Ascending aorta (tissue), 2 donors: ENCODE measurements at places on chromosomes 13 and 19.

DNA sequence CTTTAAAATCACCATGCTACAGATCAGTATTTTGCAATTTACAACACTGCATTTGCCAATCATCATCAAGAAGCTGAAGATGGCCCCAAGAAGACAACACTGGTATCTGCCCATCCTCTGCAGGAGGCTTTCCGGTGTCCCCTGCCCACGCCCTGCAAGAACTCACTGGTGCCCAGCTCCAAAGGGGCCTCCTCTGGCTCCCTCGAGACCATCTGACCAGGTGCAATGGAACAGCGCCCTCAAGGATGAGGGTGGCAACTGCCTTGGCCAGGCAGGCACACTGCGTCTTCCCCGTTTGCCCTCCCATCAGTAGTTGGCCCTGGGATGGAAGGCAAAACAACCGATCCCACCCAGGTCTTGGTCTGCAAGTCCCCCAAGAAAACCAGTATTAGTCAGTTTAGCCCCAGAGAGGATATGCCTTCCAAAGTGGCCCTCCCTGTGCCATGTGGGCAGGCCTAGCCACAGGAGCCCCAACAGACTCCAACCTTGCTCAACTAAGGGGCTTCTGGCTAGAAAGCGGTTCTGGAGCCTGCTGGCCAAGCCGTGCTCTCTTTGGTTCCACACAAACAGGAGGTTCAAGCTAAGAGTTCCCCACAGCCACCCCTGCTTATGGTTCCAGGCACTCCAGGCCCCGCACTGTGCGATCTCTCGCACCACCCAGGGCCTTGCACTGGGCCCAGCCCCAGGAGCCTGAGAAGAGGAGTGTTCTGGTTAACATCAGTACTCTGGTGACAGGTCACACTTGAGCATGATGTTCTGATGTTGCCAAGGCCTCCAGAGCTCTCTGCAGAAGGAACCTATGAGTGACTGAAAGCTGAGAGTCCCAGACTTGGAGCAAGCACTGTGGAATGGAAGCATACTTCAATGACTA is 4.7 kb downstream of the PCID2 start:
- no peak for DNase-seq

GRCh38 chr13:19978831-19979437 is 20.4 kb downstream of the ZMYM2 start:
- no peak for DNase-seq

DNA sequence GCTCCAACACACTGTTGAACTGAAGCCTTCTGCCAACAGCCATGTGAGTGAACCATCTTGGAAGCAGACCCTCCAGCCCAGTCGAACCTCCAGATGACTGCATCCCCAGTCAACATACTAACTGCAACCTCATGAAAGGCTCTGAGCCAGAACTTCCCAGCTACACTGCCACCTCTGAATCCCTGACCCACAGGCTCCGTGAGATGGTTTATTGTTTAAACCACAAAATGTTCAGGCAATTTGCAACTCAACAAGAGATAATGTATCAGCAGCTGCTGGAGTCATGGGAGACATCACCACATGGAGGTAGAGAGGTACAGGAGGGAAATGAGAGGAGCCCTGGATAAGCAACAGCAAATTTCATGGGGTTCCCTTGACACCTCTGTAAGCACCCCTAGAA is 266.4 kb upstream of the NBEA start:
- DNase-seq = no peak

DNA sequence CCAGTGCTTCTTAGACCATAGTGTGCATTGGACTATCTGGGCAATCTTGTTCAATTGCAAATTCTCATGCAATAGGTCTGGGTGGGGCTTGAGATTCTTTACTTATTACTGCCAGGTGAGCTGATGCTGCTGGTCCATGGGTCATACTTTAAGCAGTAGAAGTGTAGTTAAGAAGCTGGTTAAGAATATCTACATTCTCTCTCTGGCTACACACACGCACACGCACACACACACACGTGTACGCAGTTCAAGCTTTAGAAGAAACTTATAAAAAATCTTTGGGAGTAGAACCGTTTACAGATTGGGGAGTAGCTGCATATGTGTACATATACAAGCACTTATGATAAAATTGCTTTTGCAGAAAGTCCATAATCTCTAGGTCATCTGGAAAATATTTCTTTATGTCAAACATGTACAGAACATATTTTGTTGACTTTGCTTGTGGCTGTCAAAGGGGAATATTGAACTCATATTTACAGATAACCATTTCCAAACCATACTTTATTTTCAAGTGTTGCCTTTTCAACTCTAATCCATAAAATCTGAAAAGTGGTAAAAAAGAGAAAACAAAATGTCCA is 99.7 kb downstream of the GPC6 start:
- no peak for DNase-seq

- no peak for DNase-seq
Observed at GRCh38 chr19:2294687-2295335, 12.8 kb upstream of the PEAK3 start.

GRCh38 chr13:33127009-33127551 is 110.9 kb downstream of the KL start:
- DNase-seq = peak; percentile 77

- no peak for DNase-seq
Observed at GRCh38 chr19:14048443-14049153, 13.3 kb downstream of the PALM3 start.

DNA sequence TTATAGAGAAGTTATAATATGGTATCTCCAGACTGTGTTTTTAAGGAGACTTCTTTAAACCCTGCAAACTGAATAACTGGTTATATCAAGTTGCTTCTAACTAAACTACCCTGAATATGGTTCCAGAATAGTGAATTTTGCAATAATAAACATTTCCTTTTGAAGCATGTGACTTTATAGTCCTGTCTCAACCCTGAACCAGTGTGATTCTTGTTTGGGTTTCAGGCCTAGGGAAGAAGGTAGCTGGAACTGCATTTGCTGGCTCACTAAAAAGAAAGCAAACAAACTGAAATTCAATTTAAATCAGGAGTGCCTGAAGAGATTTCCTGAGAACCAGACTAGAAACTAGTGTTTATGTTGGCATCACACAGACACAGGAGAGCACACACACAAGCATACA is 4.9 kb downstream of the ARHGEF7 start:
- DNase-seq = no peak

DNA sequence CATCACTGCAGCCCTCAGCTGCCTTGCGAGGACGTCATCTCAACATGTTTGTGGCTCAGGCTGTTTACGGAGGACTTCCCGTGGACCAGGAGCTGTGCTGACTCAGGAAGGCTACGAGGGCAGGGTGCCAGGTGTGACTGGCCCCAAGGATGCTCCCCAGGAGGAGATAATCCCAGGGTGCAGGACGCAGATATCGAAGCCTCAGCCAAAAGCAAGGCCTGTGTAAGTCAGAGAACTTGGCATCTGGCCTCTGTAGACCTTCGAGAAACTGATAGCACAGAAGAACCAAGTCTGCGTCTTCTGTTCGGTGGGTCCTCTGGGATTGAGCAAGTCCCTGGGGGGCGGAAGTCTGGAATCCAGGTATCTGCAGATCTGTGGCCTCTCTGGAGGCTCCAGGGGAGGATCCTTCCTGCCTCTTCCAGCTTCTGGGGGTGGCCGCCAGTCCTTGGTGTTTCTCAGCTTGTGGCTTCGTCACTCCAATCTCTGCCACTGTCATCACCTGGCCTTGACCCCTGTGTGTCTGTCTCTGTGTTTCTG is 2.6 kb upstream of the DOHH start:
- DNase-seq = no peak

DNA sequence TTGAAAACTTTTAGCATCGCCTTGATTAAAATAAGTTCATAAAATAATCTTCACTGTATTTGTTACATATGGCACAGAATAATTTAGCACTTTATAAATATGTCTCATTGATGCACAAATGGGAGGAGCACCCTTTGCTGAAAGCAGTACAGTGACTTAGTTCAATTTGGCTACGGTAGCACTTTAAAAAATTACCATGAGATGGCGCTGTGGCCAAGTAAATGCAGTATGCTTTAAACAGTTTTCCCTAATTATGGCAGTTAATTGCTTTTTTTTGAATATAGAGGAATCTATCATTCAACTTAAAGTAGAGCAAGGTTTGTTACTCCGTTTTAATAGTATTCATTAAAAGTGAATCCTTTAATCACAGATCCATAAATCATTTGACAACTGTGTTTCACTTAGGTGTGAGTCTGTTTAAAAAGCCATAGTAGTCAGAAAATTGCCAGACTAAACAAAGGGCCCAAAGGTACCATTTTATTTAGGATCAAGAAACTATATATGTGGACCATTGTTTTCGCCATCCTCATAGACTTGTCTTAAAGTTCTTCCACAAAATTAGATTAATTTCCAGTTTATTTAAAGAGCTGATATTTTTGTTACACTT is 34.7 kb upstream of the ESD start:
- DNase-seq = peak; percentile 64

GRCh38 chr13:35092751-35093150 is 150.7 kb downstream of the NBEA start:
- DNase-seq = no peak

DNA sequence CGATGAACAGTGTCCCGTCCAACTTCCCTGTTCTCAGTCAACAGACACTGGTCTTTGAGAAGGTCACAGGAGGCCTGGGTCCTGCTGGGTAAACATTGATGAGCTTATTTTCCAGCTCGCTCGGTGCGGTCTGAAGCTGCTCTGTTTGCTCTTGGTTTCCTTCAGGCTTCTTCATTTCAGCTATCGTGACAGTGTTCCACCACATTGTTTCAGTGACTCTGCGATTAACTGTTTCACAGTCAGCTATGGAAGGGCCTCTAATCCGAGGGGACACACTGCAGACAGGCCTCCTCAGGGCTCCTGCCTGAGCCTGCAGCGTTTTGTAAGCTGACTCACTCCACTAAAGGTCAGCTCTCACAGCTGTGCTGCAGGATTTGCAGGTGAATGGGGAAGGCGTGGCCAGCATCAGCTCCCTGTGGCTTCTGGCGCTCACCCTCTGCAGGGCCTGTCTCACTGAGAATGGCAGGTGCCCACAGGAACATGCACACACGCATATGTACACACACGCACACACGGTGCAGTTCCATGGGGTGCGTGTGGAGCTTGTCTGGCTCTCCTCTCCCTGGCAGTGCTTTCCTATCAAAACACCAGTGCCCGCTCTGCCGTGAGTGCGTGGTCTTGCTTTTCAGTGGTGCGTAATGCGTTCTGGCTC is 62.9 kb upstream of the MCF2L start:
- peak; percentile 39 for DNase-seq

- DNase-seq = no peak
Observed at GRCh38 chr19:31301306-31301980, 47.8 kb downstream of the TSHZ3 start.

DNA sequence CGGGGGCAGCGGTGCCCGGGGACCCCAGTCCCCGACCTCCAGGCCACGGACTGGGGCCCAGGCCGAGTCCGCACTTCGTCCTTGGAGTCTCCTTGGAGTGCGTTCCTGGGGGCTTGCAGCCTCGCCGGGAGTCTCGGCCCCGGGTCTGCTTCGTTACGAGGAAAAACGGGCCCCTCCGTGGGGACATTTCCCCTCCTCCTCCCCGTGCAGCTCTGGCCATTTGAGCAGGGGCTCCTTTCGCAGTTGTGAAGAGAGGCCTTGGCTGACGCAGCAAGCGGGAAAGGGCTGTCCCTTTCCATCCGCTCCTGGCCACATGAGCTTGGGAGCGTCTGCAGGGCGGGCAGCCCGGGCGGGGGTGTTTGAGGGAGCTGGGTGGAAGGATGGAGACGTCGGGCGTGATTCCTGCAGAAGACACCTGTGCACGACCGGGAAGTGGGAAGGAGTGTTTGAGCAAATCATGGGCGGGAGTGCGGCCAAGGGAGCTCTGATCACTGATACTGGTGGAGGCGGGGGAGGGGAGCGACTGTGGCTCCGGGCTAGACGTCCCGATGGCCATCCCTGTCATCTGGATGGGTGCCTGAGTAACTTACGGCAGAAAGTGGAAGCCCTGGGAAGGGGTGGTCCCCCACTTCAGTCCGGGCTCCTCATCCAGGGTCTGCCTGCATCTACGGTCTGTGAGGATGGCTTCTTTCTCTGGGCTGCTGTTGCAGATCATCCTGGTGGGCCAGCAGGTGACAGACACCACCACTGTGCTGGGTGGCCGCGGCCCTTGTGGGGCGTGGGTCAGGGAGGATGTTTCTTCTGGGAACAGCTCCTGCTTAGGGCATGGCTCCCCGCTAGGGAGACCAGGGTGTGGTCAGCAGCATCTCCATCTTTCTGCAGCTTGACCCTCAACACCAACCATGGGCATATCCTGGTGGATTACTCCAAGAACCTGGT is 736 bp downstream of the GPI start:
- DNase-seq = peak; percentile 73

GRCh38 chr19:20182222-20182785 is 15.3 kb downstream of the ZNF486 start:
- DNase-seq = no peak

- DNase-seq = peak; percentile 19
Observed at GRCh38 chr19:39951065-39951650, 16.7 kb upstream of the FCGBP start.

DNA sequence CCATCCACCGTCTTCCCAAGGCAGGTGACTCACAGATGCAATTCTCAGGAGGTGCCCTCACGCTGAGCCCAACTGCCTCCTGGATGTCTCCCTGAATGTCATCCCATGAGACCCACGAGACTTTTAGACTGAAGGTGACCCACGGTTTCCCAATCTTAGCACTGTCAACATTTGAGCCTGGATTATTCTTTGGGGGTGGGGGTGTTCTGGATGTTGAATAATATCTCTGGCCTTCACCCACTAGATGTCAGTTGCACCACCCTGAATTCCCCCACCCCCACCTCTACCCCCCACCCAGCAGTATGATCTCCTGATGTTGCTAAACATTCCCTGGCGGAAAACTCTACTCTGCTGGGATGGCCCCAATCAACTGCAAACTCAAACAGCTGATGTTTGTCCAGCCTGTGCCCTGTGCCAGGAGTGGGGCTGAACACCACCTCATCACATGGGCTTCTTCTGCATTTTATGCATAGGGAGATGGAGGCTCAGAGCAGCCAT is 2.2 kb upstream of the CYP4F22 start:
- DNase-seq = no peak
